ENCODE measurements at places on chromosomes 6 and 20. TPM values are rescaled to one million over a fixed set of nuclear protein-coding genes. Genes with fewer than 3 reads are reported as not detected.
A peak's percentile ranks its signal among the peaks of the same experiment; 100 is the strongest.

GRCh38 chr6:161066511-161066910 lies 74.9 kb downstream of the MAP3K4 start:
- DNase-seq, result no peak

DNA sequence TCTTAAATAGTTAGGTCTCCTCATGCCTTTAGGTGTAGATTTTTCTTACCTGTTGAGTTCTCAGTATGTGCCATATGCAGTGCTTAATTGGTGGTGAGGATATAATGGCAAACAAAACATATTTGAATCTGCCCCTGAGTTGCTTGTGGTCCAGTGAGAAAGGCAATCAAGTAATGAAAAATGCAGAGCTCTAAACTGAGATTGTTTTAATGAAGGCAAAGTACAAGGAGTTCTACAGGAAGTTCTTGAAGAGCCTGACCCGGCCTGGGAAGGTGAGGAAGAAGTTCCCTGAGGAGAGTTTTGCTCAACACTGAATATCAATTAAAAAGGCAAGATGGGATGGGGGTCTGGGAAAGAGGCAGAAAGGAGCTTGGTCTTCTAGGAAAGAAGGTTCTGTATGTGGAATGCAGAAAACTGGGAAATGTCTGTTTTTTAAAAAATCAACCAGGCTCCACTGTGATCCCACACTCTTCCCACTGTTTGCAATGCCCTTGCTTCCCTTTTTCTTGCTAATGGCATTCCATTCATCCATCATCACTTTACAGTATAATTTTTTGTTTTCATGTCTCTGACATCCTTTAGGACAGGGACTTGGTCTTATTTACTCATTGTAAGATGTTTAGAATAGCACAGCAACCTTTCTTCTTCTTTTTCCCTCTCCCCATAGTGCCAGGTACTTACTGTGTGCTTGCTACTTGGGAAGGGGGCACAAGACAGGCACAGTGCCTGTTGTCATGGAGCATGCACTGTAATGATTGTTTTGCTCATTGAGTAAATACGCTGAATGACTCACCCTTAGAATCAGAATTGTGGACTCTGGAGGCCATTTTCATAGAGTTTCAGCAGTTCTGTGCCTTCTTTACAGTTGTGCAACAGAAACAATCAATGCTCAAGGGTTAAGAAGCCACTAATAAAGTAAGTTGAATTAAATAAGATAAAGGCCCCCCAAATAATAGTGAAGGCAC lies 64.3 kb downstream of the ANKS1A start:
- no peak for DNase-seq

- no peak for DNase-seq
These were observed 48.6 kb downstream of the FOXO3 start for GRCh38 chr6:108609276-108609769.

GRCh38 chr20:58078741-58079522 lies 149.5 kb downstream of the ANKRD60 start:
- DNase-seq, result peak; percentile 22

DNA sequence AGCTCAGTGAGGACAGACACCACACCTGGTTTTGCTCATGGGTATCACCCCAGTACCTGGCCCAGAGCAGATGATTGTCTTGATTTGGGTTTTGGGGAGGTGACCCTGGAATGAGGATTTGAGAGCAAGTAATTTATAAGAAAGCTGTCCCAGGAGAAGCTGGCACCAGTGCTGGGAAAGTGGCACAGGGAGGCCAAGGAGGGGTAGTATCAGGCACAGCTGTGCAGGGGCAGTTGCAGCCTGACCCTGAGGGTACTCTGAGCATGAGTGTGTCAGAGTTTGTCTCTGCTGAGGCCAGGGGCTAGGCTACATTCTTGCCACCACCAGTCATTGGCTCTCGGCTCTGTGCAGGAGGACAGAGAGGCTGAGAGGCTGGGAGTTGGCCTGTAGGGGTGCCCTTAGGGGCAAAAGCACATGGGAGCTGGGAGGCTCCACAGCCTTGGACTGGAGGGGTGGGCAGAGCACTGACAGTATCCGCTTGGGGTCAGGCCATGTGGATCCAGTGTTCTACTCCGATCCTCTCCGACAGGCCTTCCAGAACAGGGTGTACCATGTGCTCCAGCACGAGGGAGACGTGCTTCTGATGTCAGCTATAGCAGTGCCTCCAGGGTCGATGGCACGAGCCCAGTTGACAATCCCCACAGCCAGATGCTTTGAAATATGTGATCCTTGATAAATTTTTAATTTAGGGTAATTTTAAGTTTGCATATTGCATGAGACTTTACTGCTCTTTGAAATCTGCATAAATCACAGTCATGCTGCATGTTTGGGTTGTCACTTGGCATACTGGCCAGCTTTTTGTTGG lies 121.3 kb downstream of the PHACTR3 start:
- no peak for DNase-seq

- DNase-seq, result no peak
These were observed 7.8 kb upstream of the C2 start for GRCh38 chr6:31919624-31920303.

DNA sequence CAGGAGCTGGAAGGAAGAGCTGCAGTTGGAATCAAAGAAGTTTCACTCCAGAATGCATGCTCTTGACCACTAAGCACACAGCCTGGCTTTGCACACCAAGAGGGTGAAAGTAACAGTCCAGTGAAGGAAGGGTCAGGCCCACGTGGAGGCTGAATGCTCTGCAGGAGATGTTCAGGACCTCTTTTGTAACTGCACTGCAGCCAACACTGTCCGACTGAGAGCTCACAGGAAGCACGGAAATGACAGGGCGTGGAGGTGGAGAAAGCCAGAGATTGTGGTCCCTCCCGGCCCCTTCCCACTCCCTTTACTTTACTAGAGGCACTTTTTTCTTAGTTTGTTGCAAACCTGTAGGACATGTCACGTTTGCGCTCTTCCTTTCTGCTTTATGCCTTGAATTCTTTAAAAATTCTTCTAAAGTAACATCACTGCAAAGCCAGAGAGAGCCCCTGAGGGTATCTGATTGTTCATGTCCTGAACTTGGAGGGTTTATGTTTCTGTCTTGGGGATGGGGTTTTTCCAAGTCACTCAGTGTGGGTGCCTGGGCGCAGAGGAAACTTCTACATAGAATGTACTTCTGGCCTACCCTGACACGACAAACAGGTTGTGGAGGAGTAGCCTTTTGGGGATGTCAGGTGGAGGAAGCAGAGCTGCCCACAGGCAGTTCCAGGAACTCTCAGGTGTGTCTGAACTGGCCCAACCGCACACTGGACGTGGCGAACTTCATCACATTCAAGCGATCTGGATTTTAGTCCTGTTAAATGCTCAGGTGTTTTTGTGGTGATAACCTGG lies 40.9 kb downstream of the JAG1 start:
- no peak for DNase-seq

DNA sequence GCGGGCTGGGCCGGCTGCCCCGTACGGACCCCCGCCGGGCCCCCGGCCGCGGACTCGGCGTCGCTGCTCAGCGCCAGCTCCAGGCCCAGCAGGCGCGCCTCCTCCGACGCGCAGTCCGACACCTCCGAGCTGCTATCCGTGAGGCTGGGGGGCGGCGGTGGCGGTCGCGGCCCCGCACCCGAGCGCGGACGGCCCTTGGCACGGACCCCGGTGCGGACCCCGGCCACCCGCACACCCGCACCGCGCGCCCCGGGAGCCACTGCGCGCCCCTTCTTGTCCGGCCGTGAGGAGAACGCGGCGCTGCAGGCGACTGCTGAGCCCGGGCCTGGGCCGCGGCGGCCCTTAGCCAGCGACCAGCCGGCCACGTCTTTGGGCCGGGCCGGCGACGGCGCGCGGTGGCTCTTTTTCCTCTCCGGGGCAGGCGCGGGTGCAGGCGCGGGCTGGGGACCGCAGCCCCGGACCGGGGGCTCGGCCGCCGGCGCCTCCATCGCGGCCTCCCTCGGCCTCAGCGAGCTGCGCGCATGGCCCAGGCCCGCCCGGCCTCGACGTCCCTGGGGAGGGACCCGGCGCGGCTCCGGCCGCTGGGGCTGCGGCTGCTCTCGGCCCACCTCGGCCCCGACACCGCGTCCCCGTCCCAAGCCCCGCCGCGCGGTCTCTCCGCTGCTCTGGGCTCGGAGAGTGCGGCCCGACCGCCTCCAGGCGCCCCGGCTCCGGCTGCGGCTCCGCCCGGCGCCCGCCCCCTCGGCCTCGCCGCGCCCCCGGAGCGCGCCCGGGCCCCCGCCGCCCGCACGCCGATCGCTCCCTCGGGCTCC lies 12.9 kb upstream of the TLDC2 start:
- no peak for DNase-seq

The LY6G5C gene
- total RNA-seq, result 1.2 TPM

The TRAPPC3L gene
- not detected for total RNA-seq

The TCF21 gene
- total RNA-seq, result not detected
